ENCODE measurements at places on chromosomes 3 and 15.

DNA sequence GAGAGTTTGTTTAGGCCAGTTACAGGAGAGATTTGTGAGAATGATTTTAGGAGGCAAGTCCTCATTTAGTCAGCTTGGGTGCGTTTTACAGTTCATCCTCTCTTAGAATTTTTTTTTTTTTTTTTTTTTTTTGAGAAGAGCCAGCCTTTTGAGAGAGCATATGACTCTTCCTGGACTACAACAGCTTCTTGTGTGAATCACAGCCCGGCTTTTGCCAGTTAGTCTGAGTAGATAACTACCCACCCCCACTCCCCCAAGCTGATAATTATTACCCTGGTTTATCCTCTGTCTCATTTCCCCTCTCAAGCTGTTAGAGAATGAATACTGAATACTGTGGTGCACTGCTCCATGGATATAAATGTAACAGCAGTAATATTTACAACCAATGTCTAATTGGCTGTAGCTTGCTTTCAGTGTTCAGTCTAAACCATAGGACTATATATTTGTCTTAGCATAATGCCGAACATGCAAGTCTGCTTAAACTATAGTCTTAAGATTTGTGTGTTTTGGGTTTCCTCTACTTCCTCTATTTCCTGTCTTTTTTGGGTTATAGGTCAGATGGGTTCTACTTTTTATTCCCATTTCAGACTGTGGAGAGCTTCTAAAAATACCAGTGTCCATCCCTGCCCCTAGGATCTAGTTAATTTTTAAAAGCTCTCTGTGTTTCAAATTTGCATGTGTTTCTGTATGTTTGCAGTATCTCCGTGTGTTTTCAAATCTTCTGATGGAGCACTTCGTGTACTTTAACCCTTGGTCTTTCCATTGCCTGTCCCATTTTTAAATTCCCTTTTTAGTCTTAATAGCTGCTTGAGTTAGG, 8.0 kb downstream of the CHD2 start:
- no peak for DNase-seq

DNA sequence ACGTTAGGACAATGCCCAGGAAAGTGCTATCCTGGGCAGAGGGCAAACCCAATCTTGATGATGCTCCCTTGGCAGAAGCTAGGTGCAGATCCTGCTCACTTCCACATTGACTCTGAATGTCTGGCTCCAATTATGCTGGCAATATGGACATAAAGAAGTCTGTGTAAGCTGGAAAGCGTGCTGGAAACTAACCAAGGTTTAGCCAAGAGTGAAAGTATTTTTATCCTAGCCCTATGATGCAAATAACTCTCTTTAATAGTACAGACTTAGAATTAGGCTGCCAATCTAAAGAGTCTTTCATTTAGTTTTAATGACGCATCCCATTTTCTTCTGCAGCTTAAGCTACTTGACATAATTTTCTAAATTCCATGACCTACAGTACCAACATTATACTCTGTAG, 571.8 kb downstream of the TUSC7 start:
- no peak for DNase-seq

GRCh38 chr3:62022312-62022711, 351.0 kb downstream of the FEZF2 start:
- DNase-seq = no peak

- no peak for DNase-seq
These were observed 30.6 kb upstream of the ZSCAN2 start for GRCh38 chr15:84570164-84570735.

DNA sequence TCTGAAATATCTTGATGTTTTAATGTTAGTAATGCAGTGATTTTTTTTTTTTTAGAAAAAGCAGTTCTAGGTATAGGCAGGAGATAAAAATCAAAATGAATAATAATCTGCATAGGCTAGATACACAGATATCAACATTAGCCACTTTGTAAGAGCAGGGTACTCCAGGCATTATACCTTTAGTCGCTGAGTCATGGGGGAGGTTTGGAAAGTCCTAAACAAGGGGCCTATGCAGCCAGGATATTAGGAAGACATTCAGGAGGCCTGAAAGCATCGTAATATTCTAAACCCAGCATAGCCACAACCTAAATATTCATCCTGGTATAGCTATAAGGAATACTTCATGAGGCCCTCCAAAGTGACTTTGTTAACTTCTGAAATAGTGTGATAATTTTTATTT, 258.1 kb upstream of the NECTIN3 start:
- no peak for DNase-seq

- DNase-seq = no peak
These were observed 34.5 kb downstream of the P3H2 start for GRCh38 chr3:190086191-190086590.

DNA sequence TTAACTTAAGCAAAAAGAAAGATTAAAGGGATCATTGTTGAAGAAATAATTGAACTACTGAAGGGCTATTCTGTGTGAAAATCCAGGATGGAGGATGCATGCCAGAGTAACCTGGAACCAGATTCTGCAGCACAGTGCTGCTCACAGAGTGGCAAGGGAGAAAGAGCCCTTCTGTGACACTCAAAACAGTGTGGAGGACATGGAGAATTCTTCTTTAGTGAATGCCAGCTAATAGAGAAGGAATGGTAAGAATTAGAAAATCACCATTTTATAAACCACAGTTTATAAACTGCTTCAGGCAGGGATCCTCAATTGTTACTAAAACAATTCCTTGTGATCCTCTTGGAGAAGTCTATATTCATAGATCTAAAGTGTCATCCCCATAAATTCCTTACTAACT, 70.4 kb upstream of the ARHGEF26 start:
- DNase-seq = no peak

DNA sequence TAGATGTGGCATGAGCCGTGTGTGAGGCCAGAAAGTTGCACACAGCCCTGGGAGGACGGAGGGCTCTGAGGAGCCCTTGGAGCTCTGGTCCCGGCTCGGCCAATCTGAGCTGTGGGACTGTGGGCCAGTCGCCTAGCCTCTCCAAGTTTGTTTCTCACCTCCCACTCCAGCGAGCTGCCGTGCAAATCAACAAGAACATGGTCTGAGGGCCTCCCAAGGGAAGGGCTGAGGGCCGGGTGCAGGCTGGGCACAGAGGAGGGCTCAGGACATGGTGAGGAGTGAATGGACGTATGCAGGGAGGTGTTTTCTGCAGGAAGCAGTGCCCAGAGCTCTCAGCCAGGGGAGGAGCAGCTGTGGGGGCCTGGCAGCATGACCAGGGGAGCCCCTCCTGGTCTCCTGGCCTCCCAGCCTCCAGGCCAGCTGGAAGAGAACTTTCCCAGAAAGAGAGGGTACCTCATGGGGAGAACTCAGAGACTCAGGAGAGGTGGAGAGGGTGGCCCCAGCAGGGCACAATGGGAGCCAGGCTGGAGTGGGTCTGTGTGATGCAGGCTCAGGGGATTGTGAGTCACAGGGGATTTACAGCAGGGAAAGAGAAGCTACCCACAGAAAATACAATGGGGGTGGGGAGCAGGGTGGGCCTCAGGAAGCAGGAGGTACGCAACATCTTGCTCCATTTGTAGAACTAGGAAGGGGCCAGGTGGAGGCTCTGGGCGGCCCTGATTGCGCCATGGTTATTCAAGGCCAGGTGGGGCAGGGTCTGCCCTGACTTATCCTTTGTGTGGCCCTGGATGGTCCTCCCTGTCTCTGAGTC, 24.8 kb downstream of the PSTPIP1 start:
- DNase-seq = no peak

- DNase-seq = no peak
These were observed 357.2 kb downstream of the CLSTN2 start for GRCh38 chr3:140292170-140292569.

GRCh38 chr3:179624451-179624850, 19.9 kb downstream of the NDUFB5 start:
- no peak for DNase-seq

DNA sequence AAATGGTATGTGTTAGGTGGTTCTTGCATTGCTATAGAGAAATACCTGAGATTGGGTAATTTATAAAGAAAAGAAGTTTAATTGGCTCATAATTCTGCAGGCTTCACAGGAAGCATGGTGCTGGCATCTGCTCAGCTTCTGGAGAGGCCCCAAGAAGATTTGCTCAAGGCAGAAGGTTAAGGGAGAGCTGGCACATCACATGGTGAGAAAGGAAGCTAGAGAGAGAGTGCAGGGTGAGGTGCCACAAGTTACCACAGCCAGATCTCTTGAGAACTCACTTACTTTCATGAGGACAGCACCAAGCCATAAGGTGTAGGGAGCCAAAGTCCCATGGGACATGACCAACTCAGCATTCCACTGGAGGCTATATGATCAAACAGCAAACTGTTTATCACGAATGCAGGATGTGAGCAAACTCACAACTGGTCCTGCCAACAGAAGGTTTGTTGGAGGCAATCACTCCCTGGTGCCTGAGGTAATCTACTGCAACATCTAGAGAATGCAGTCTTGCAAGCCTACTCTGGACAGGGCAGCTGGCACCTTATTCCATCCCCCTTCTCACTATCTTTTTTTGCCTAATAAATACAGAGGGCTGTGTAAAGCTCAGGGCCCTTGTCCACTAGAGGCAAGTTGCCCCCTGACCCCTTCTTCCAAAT, 28.1 kb upstream of the CCR2 start:
- no peak for DNase-seq

- peak; percentile 22 for DNase-seq
These were observed 35.1 kb upstream of the PTPRG start for GRCh38 chr3:61526308-61526707.
